HFF-Myc (cell line): ENCODE measurements at places on chromosomes 5 and 9.

GRCh38 chr5:160970605-160971191 is 118.7 kb upstream of the ATP10B start:
- DNase-seq, result no peak

GRCh38 chr9:137044502-137045177 is 1.3 kb downstream of the NPDC1 start:
- no peak for DNase-seq

DNA sequence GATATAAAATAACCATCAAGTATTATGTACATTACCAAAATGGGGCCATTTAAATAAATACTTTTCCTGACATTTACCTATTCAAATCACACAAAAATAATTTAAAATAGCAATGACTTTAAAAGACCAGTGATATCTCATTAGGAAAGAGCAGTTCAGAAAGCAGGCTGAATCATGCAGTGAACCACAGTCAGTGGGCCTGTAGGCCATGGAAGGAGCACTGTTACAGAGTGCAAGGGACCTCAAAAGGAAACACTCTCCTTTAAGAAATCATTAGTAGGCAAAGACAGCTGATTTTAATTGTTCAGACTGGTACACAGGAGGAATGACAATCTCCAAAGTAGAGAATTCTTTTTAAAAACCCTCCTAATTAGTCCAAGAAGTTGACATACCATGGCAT is 283.5 kb upstream of the EFNA5 start:
- no peak for DNase-seq

- DNase-seq, result no peak
These were observed 13.6 kb downstream of the ZBTB43 start for GRCh38 chr9:126818482-126818881.

DNA sequence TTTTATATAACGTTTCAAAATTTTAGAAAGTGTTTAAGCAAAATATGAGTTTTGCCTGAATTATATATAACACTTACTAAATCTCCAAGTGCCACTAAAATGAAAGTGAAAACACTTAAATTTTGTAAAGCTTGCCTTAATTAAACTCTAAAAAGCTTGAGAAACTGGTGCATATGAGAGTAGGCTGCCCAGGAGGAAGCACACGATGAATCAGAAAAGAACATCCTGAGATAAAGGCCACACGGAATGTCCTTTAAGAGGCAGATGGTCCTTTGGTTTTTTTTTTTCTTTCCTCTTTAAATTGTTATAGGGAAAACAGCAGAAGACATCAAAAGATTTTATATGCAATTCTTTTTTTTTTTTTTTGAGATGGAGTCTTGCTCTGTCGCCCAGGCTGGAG is 60.3 kb downstream of the HABP4 start:
- no peak for DNase-seq

DNA sequence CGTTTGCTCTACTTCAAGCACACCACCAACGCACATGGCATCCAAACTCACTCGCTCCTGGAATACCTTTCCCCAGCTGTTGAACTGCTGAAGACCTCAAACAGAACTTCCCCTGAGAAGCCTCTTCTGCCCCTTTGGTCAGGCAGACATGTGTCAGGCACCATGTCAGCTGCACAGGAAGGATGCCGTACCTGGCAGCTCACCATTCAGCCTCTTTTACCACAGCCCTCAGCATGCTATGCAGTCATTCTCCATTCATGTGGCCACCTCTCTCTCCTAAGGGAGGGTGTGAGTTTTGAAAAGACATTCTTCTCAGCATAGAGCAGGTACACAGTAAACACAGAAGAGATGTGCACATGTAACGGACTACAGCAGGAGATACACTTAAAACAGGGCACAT is 14.2 kb downstream of the IL4 start:
- no peak for DNase-seq

- no peak for DNase-seq
These were observed 3.0 kb downstream of the GRK6 start for GRCh38 chr5:177429248-177430040.

DNA sequence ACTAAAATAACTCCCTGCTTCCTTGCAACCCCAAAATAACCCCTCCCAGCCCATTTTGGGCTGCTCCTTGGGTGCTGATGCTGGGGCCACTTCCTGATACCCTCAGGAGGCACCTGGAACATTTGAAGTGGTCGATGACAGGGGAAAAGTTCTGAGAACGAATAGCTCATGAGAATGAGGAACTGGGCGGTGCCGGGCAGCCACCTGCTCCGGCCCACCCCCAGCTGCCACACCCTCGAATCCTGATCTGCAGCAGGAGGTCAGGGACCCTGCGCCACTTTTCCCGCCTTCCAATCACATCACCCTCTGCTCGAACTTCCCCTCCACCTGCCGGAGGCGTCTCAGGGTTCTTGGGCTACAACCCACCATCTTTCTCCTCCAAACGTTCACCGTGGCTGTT is 19.7 kb downstream of the HRH2 start:
- DNase-seq, result no peak

GRCh38 chr9:101453776-101454570 is 18.4 kb upstream of the ALDOB start:
- no peak for DNase-seq

- no peak for DNase-seq
These were observed 192.1 kb upstream of the TRIM32 start for GRCh38 chr9:116494815-116495634.

- no peak for DNase-seq
These were observed 70.5 kb downstream of the PIK3R1 start for GRCh38 chr5:68285851-68286611.

DNA sequence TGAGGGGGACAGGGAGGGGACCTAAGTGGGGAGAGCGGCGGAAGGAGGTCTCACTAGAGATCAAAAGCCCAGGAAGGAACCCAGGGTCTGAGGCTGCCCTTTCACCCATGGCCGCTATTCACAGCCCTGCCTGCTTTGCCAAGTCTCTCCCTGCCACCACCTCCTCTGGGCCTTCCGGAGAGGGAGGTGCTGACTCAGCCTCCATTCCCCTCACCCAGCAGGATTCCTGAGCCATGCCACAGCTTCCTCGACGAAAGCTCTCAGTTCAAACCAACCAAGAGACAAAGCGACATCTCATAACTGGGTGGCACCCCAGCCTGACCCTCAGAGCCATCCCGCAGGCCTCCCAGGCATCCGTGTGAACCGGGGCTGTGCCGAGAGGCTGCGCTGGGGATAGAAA is 36.7 kb downstream of the PAX5 start:
- DNase-seq, result no peak

GRCh38 chr9:125189011-125189360 is 617 bp downstream of the PPP6C start:
- no peak for DNase-seq

DNA sequence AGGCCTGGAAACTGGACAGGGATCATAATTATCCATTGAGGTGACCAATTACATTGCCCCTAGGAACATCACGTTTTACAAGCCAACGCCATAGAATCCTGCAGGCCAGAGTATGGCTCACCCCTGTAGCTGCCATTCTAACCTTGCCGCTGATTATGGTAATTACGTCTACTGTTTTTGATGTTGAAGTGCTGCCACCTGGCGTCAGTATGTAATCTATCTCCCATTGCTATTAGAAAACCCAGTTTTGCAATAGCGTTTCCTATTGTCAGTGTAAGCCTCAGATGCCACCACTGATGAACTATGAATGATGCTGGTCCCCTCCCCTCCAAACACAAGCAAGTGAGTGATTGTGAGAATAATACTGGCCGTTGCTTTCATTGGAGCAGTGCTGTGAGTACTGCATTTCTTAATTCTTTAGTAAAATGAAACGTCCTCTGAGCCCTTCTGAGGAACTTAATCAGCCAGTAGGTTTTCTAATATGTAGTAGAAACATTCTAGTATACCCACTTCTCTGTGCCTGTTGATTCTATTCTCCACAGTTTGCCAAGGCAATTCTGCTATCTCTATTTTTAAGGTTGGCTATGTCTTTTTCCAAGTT is 100.5 kb upstream of the NMUR2 start:
- peak; percentile 30 for DNase-seq

- no peak for DNase-seq
These were observed 837.0 kb downstream of the DNAH5 start for GRCh38 chr5:13107537-13107936.

GRCh38 chr5:122385808-122386207 is 73.8 kb downstream of the SNCAIP start:
- no peak for DNase-seq

- no peak for DNase-seq
These were observed 19.1 kb downstream of the ERMP1 start for GRCh38 chr9:5813824-5814223.

- no peak for DNase-seq
These were observed 69.8 kb upstream of the RAI14 start for GRCh38 chr5:34586117-34586885.

GRCh38 chr9:76894198-76894597 is 11.7 kb downstream of the PRUNE2 start:
- no peak for DNase-seq

DNA sequence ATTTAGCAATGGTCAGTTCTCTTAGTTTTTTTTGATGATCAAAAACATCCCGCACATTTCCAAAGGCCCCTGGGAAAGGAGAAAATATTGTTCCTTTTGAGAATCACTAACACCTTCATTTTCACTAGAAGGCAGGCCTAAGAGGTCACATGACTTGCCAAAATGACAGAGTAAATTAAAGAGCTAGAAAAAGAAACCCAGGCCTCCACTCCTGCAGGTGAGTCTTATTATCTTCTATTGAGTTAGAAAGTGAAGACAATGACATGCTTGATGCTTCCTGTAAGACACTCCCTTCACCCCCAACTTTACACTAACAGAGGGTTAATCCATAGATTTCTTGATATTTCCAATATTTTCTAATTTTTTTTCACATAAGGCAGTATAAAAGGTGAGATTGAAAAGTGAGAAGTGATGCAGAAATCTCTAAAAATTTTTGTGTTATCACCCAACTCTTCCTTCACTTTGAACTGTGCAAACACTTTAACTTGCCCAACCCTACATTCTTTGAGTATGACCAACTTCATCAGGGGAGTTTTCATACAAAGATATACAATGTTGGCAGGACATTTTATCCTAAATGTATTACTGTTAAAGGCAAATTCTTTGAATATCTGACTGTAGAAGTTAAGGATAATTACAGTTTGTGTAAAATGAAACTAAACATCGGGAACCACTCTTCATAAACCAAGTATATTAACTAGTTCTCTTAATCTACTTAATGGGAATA is 57.1 kb downstream of the SUB1 start:
- DNase-seq, result no peak

GRCh38 chr9:31697956-31698355 is 686.5 kb upstream of the ACO1 start:
- no peak for DNase-seq

- no peak for DNase-seq
These were observed 8.0 kb upstream of the HNRNPAB start for GRCh38 chr5:178196281-178196812.

GRCh38 chr5:83972236-83972635 is 251.6 kb upstream of the HAPLN1 start:
- no peak for DNase-seq

DNA sequence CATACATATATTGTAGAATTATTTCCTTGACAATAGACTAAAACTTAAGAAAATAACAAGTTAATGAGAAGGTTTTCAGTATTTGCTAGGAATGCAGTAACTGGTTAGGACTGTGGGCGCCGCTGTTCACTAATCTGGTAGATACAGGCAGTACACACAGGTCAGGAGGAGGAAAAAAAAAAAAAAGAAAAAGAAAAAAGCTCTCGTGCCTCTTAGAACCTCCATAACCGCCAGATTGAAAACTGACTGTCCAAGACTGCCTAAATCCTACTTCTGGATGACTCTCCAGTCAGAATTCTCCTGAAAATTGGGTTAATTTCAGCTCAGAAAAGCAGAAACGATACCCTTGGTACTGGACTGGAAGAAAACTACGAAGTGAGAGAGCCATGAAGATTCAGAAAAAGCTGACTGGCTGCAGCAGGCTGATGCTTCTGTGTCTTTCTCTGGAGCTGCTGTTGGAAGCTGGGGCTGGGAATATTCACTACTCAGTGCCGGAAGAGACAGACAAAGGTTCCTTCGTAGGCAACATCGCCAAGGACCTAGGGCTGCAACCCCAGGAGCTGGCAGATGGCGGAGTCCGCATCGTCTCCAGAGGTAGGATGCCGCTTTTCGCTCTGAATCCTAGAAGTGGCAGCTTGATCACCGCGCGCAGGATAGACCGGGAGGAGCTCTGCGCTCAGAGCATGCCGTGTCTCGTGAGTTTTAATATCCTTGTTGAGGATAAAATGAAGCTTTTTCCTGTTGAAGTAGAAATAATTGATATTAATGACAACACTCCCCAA is at the start of gene PCDHGA1:
Gene PCDHGA1, plus strand, starts transcription at position 216 of the 782 bp plus-strand sequence.
- no peak for DNase-seq

DNA sequence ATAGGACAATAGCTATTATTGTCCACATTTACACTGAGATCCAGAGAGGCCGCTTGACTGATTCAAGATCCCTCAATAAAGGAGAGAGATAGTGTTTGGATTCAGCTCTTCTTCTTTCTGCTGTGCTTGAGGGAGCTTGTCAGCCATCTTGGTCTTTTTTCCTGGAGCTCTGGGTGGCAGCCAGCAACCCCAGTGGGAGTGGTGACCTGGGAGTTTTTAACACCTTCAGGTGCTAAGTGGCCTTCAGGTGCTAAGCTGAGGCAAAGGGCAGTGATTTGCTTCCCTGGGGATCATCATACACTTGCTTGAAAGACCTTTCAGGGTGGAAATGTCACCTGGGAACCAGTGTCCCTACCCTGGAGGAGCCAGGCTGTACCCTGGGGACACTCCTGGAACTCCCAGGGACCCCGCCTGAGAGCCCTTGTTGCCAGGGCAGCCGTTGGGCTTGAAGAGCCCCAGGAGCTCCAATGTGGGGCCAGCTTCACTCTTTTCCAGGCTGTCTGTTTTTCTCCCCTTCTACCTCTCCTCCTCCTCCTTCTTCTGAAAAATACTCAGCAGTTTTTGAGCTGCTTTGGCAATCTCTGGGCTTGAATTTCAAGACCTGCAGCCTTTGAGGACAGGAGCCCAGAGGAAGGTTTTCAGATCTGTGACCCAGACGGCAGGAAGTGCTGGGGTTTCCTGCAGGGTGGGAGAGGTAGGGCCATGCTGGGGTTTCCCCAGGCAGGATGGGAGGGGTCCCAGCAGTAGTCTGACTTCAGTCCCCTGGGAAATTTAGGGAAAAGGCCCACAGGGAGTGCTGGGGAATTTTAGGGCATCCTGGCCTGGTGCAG is 59.7 kb downstream of the FGF18 start:
- DNase-seq, result no peak
